ENCODE measurements at places on chromosomes 13 and 19.

GRCh38 chr19:47701717-47702552 is 11.3 kb upstream of the EHD2 start:
- no peak for DNase-seq

DNA sequence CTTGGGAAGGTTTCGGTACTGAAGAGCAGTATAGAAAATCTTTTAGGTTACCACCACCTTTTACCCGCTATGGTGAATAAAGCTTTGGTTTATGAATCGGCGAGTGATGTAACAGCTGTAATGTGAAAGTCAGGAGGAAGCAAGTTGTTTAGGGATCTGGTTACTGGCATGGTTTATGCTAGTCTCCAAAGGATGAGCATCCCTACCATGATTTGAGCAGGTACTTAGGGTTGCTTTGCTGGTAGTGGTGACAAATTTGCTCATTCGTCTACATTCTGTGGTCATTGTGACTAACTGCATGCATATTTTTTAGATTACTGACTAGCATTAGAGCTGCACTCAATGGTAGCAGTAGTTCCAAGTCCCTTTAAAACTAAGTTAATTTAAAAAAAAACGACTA is 104.1 kb downstream of the FRY start:
- DNase-seq = no peak

DNA sequence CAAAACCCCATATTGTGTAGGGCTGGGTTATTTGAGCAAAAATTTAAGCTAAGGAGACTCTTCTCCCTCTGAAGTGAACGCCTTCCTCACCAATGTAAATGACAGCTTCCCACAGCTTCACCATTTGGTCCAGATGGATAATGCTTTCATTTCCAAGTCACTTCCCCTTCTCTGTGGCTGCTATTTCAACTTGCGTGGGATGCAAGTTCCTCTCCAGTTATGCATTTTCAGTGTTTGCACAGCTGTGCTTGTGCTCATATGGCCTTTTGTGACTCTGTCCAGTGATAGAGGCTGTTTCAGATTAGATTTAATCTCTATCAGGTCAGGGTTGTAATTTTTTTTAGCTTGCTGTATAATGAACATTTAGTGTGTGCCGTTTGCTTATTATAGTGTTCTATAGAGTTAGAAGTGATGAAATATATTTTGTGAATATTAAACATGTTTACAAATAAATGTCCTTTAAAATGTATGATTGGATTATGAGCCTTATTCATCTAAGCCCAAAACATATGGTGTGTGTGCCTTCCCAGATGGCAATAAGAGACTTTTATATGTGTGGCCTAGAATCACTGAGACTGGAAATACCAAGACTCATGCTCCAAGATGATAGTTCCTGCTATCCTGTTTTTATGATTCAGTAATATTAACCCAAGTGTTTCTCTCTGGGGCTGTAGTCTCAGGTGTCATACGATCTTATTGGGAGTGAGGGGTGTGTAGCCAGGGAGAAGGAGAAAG is 86.6 kb downstream of the TNFRSF19 start:
- no peak for DNase-seq

- DNase-seq = no peak
These were observed 189.0 kb upstream of the CSNK1A1L start for GRCh38 chr13:37294472-37294871.

DNA sequence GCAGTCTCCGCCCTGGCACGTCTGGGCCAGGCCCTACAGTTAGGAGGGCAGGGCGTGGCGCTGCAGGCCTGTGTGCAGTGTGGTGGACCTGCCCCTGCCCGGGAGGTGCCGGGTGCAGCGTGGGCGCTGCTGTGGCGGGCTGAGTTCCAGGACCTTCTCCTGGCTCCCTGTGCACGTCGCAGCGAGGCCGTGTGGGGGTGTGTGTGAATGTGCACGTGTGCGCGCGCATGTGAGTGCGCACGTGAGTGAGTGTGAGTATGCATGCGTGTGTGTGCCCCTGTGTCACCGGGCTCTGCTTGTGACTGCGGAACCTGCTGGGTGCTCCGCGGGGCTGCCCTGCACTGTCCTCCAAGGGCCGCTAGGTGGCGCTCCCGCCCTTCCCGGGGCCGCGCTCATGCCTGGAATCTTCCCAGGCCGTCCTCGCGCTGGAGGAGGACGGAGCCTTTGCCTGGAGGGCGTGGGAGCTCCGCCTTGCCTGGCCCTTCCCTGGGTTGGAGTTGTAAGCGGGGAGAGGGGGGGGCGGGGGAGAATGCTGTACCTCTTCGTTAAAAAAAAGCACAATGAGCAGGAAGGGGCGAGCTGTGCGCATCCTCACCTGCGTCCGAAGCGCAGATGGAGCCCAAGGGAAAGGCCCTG is 79.3 kb downstream of the KDM4B start:
- no peak for DNase-seq

- DNase-seq = no peak
These were observed 607 bp downstream of the NFIC start for GRCh38 chr19:3366753-3367627.

GRCh38 chr13:103876571-103876970 is 810.4 kb upstream of the SLC10A2 start:
- no peak for DNase-seq

DNA sequence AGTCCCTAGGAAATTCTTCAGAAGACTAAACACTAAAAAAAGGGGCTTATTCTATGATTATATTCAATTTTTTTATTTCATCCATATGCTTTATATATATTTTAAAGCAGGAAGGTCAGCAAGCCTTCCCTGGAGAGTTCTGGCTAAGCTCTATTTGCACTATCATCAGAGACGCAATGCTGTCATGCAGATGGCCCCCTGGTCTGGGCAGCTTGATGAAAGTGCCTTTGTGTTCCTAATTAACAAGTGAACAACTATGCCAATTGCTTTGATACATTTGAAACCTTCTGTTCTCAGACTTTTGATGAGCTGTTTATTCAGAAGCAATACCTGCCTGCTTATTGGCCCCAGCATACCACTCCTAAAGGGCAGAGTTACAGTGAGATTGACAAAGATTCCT is 1344.6 kb downstream of the OLFM4 start:
- DNase-seq = no peak

GRCh38 chr19:45632468-45633196 is 6.6 kb downstream of the EML2 start:
- DNase-seq = peak; percentile 84

DNA sequence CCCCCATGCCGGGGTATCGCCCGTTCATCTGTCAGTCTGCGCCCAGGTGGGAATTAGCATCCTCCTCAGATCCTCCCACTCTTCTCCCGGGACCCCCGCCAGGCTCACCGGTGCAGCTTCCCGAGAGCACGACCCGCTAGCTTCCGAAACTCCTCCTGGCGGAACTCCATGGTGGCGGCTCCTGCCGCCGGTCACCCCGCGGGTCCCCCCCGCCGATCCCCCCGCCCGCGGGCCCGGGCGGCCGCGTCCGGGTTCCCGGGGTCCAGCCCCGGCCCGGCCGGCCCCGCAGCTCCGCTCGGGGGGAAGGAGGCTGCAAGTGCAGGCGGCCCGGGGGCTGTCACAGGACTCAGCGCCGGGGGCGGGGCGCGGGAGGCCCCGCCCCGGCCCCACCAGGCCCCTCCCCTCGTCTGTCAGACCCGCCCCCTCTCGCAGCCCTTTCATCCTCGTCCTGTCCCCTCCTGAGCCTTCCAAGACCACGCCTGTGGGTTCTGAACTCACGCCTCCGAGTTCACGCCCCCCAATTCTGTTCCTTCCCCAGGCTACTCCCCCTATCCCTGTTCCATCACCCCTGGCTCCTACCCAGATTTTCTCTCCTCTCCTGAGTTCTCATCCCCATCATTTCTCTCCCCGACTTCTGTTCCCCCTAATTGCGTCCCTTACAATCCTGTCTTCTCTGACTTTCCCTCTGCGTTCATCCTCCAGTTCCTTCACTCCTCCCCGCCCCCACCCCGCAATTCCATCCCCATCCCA is at the start of gene SLC17A7:
Gene SLC17A7 (minus strand): TSS at position 318 of the 750 bp plus-strand sequence. CDS start 148 bp downstream, at position 170.
- DNase-seq = peak; percentile 89

- DNase-seq = no peak
These were observed 126.7 kb downstream of the FOXO1 start for GRCh38 chr13:40539576-40540327.

DNA sequence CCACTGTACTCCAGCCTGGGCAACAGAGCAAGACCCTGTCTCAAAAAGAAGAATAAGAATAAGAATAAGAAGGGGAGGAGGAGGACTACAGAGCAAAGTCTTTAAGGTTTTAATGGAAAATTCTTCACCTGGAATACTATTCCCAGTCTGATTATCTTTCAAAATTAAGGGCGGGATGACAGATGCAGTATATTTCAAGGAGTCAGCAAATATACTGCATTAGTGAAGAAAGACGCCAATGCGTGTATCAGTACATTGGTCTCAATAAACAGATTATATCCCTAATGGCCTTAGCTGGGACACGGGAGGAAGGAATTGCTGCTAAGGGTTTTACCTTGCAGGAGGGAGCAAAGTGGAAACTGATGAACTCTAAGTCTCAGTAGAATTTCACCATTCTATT is 54.1 kb upstream of the PDCD5 start:
- no peak for DNase-seq

DNA sequence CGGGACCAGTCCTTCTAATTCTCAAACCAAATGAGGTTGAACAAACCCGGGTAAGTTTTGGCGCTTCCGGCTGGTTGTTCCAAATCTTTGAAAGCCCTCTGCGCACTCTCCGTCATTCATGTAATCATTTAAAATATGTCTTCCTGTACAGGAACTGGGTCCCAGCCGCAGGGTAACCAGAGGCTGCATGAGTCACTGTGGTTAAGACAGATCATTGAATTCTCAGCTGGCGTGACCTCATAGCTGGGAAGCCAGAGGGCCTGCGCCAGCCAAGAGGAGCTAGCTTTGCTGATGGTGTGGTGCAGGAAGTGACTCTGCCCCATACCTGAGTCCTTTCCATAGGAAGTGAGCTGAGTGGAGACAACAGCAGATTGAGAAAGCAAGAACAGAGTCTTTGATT is 135.2 kb downstream of the TSHZ3 start:
- DNase-seq = peak; percentile 90

GRCh38 chr19:53394522-53394973 is 401 bp upstream of the ZNF765 start:
- DNase-seq = peak; percentile 67

DNA sequence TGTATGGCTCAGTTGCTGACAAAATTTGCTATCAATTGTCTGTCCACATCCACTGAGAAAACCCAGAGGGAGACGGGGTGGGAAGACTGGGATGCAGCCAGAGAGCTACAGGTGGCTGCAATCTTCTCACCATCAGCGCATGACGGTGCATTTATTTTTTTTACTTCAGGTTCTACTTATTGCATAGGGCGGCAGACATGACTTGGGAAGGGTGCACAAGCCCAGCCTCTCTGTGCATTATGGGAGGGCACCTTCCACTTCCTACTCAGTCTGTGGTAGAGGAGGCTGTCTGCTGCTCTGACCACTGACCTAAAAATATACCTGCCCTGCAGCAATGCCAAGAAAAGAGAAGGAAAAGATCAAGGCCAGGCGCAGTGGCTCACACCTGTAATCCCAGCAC is 73.1 kb downstream of the ABCC4 start:
- DNase-seq = no peak

- DNase-seq = no peak
These were observed 869 bp downstream of the GFY start for GRCh38 chr19:49425922-49426592.

GRCh38 chr19:41261474-41262190 is 2.5 kb upstream of the HNRNPUL1 start:
- DNase-seq = no peak

DNA sequence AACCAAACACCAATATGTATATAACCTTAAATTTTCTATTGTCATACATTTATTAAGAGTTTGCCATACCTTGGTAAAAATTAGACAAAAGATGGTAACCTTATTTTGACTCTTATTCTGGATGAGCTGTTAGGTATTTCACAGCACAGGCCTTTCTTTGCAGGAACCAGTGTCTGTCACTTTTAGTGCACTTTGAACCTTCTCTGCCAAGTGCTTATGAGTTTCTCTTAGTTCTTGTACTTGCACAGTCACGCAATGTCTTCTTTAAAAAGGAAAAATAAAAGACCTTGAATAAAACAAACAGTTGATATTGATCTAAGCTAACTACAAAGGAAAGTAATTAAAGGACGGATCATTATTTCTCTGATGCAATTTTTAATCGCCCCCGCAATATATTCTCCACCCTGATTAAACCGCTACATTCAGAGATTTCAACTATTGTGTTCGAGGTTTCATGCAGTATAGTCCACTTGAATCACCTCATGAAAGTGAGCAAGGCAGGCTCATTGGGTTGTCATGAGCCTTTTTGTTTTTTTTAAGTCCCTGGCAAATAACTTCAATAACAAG is 534.5 kb downstream of the KLF5 start:
- no peak for DNase-seq

DNA sequence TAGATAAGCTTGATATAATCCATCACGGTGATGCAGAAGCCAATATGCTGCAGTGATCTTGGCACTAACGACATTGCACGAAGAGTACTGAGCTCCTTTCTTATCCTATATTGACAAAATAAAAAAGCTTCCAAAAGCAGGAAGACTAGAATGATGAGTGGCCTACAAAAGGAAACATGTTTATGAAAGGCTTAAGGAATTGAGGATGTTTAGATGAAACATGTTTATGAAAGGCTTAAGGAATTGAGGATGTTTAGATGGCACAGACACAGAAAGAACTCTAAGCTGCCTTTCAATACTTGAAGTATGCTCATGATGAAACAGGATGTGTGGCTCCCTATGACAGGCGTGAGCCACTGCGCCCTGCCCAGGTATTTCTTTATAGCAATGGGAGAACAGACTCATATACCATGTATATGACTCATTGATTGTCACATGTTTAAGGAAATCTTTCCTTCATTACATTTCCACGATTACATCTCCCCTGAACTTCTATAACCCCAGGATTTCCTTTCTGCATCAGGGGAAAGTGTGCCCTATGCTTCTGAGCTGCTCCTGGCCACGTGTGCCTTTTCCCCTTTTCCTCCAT is 690.8 kb upstream of the ARGLU1 start:
- DNase-seq = no peak

DNA sequence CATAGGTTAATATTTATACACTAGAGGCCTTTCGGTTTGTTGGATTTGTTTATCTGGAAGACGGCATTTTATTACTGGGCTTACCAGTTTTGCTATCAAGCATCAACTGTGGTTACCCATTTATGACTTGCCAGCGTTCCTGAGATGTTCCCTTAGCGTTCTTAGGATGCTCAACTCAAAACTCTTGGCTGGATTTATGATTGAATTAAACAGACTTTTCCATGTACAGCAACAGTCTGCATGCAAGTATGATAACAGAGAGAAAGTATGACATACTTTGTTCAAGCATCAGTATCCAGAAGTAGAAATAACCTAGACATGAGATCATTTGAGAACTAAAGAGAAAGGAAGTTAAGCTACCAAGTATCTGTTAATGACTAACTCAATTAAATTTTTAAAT is 29.9 kb upstream of the RNF113B start:
- no peak for DNase-seq

GRCh38 chr13:23621316-23621645 is 51.1 kb downstream of the TNFRSF19 start:
- DNase-seq = no peak

GRCh38 chr19:3302755-3303154 is 63.6 kb upstream of the NFIC start:
- DNase-seq = no peak

GRCh38 chr19:51333836-51334460 is 8.0 kb downstream of the VSIG10L start:
- DNase-seq = no peak
